ENCODE measurements at places on chromosomes 4 and X.
A peak's percentile ranks its signal among the peaks of the same experiment; 100 is the strongest.

GRCh38 chr4:151226004-151226932 is 50.7 kb upstream of the PRSS48 start:
- DNase-seq, result no peak

GRCh38 chrX:19885732-19886131 is 1.7 kb downstream of the SH3KBP1 start:
- DNase-seq, result no peak

GRCh38 chrX:18883234-18883960 is 100.5 kb downstream of the PHKA2 start:
- DNase-seq, result no peak

GRCh38 chr4:76897536-76898384 is at the start of gene SOWAHB:
SOWAHB (minus strand) TSS chr4:76898144; CDS start chr4:76897849, 295 bp downstream.
- peak; percentile 27 for DNase-seq

DNA sequence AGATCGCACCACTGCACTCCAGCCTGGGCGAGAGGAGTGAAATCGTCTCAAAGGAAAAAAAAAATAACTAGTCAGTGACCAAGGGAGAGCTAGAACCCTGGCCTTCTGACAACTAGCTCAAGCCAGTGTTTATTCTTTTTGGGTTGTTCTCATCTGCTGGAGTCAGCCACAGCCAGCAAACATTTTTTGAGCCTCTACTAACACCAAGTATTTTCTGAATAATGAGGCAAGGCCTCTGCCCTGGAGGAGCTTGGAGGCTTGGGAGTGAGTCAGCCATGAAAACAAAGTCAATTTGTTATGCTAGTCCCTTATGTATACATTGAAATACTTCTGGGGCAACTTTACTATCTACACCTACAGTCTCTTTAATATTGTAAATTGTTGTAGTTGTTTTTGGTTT is 46.5 kb downstream of the TMA16 start:
- no peak for DNase-seq

GRCh38 chr4:185896817-185897488 is 85.0 kb upstream of the SORBS2 start:
- DNase-seq, result no peak

DNA sequence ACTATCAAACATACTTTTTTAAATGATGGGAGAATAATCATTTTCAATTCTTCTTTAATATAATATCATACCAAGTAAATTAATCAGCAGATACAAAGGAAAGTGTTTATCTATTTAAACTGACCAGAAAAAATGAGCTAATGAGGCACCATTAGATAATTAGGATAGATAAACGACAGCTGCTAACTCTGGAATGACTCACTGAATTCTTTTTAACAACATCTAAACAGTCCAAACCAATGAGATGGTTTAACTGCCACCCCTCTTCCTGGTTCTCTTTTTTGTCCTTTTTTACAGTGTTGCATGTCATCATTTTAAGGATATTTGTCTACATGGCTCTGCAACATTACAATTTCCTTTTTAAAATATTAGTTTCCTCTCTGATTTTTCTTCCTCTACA is 41.6 kb downstream of the UNC5C start:
- no peak for DNase-seq

DNA sequence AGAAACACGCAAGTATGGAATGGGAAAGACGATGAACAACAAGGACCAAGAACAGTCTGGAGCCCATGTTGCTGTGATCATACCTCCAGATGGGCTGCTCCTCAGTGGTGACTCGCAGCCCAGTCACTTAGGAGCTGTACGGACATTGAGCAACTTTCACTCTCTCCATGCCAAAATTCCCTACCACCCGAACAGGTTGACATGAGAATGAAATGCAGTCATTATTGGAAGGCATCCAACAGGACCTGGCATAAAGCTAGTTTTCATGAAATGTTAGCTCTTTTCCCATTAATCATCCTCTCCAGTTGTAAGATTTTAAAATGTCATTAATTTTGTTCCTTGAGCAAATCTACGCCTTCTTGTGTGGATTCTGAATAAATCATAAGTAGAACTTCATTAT is 82.7 kb upstream of the GPM6B start:
- DNase-seq, result no peak

DNA sequence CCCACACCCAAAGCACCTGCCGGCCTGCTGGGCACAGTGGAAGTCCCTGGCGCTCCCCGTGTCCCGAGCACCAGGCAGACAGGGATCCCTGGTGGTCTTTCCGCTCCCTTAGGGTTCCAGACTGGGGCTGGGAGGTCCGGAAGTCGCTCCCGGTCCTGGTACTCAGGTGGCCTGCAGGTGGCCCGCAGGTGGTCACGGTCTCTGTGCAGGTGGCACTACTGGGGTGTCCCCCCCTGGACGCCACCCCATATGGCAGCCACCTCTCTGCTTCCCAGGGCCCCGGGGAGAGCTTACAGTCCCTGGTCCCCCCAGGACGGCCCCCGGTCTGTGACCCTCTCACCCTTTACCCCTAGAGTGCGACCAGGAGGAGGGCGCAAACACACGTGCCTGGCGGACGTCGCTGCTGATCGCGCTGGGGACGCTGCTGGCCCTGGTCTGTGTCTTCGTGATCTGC is 13.6 kb downstream of the SLC25A6 start:
- no peak for DNase-seq

DNA sequence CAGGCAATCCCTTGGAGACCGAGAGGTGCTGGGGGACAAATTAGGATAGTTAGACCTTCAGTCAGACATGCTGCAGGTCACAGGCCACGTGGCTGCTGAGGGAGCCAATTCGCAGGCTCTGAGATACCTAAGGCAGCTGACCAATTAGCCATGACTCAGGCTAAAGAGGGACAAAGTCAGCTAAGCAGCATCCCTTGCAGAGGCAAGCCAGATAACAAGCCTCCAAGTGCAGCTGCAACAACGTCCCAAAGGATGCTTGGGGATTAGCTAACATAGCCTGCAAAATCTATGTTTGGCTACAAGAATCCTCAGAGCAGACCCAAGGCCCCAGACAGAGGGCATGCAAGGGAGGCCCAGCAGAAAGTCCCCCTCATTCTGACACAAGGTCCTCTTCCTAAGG is 93.5 kb downstream of the SEL1L3 start:
- DNase-seq, result no peak

GRCh38 chr4:112311516-112311915 is 14.3 kb downstream of the ALPK1 start:
- no peak for DNase-seq

- no peak for DNase-seq
Measured at GRCh38 chr4:132992686-132993085, 156.4 kb upstream of the PCDH10 start.

DNA sequence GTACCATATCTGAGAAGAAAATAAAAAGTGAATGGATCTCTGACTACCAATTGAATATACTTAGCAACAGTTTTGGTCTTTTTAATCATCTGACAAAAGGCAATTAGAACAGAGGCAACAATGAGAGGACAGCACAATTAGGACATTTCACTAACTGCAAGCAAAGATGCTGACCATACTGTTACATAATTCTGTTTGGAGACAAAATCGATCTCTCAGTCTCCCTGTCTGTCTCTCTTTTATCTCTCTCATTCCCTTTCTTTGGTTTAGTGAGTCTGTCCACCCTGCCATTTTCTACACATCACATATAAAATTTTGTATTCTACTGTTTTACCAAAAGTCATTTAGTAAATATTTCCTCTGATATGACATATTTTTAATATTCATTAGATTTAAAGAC is 2.2 kb upstream of the AFM start:
- no peak for DNase-seq

DNA sequence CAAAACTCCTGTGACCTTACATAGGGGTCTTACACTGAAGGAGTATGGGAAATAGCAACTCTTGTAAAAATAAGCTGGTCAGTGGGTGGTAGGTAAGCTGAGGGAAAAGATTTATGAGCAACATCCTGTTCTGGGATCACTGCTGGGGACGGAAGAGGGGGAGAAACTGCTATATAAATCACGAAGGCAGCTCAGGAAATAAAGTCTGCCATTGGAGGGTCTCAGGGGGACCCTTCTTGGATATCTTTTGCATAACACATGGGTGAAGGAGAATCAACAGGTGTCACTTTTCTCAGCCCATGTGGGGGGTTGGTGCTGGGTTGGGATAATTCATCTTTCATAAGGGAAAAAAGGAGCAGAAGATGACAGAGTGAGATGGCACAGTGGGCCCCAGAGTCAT is 33.7 kb downstream of the AFF1 start:
- DNase-seq, result no peak

DNA sequence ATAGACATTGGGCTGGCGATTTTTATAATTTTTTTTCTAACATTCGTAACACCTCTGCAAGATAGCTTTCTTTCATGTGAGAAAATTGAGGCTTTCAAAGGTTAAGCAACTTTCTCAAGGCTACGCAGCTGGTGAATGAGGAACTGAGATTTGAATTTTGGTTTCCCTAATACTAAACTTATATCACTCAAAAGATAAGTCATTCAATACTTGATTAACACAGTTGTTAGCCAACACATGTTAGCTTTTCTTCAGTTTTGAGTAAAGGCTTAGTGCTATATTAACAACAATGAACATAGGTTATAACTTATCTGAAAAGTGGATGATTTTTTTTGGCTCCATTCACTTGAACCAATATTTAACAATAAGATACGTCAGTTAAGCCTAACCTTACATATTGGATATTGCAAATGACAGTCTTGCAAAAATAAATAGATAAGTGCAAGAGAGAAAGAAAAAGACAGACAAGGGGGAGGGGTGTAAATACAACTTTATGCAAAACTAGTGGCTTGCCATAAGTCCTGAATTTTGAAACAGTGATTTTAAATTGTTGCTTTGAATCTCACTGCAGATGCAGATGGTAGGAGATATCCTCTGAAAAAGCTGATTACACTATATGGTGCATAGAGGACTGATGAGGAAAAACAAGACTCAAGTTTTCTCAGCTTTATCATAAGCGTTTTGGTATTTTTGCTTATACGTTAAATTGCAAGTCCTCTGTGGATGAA is 11.1 kb upstream of the GPM6A start:
- DNase-seq, result no peak

GRCh38 chr4:79875344-79875899 is 197.6 kb downstream of the ANTXR2 start:
- no peak for DNase-seq

- DNase-seq, result no peak
Measured at GRCh38 chr4:3134201-3134600, 59.7 kb downstream of the HTT start.

- no peak for DNase-seq
Measured at GRCh38 chr4:126071346-126072333, 756.9 kb downstream of the FAT4 start.

DNA sequence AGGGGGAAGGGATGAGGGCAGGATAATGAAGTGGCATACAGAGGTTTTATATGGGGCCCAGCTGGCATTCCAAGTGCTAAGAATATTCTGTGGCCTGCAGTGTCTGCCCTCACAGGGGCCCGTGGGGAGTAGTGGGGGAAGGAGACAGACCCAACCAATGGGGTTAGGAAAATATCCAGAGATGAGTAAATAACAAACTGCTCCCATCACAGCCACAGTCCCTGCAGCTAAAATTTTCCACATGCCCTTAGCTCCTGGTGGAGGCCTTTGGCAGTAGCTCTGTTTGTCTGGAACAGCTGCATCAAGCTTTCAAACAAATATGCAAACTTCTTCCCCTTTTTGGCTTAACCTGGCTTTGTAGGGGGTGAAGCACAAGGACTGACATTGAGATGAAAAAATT is 3.1 kb downstream of the SRPX2 start:
- DNase-seq, result no peak

GRCh38 chr4:56959100-56959499 is 18.3 kb downstream of the NOA1 start:
- no peak for DNase-seq

DNA sequence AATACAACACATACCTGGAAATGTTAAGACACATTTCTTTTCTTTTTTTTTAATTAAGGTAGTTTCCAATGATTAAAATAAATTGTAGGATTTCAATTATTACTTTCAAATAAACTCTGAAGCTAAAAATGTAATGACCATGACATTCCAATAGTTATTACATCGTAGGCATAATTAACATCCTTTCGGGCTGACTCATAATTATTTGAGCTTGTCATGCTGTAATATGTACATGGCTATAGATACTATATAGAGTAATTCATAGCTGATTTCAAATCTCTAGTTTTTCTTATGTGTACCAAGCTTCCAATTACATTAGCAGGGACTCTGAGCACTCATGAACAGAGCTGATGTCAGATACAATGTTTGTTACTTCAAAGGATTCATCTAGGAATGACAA is 125.7 kb upstream of the GABRG1 start:
- DNase-seq, result no peak

DNA sequence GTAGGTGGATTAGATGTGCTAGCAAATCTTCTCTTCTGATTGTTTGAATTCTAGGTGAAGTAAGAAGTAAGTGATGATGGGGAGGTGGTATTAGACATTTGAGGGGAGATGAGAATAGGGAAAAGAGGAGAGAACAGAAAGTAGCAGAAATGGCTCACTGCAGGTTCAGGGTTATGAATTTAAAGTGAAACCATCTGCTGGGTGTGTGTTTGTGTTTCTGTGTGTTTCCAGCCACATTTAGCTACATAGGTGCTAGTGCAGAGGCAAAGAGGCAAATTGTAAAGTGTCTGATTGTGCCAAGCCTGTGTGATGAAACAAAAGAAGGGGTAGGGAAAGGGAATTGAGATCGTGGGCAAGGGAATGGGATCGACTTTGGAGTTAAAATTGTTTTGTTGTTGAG is 50.6 kb downstream of the ZFX start:
- DNase-seq, result no peak

- DNase-seq, result no peak
Measured at GRCh38 chrX:97740044-97740443, 856.3 kb downstream of the RPA4 start.

DNA sequence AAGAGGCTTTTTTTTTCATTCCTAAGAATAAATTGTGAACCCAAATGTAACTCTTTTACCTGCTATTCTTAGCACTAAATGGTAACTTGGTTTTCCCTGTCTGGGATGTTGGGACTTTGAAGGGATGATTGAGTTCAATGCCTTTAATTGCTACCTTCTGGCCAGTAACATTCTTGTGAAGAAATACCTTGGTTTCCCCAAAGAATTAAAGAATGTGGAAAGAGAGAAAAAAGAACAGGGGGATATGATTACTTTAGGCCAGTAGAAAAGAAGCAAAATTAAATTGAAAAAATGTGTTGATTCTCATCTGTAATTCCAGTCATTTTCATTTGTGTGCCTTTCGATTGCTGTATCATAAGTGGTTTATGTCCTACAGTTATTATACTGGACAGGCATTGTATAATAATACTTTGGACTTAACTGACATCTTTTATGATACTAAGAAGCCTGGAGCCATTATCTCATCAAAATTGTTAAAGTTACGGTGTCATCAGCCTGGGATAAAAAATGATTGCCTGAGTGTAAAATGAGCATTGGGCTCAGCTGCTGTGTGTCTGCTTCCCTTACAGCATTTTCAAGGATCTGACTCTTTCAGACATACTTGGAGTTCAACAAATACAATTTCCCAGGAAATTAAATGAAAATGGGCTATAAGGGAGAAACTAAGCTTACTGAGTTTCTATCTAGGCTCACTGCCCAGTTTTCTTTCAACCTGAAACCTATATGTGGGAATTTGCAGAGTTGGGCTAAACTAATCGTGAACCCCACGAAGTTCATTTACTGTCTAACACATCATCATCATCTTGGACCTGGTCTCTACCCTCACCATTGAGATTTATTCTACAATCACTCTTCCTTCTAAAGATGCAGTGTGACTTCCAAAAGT is 146.3 kb downstream of the SHROOM3 start:
- no peak for DNase-seq
